T-helper 1 cell (primary cell): ENCODE measurements at places on chromosomes 11 and 22.

- DNase-seq, result no peak
Observed at GRCh38 chr11:43992183-43992582, 49.7 kb downstream of the C11orf96 start.

DNA sequence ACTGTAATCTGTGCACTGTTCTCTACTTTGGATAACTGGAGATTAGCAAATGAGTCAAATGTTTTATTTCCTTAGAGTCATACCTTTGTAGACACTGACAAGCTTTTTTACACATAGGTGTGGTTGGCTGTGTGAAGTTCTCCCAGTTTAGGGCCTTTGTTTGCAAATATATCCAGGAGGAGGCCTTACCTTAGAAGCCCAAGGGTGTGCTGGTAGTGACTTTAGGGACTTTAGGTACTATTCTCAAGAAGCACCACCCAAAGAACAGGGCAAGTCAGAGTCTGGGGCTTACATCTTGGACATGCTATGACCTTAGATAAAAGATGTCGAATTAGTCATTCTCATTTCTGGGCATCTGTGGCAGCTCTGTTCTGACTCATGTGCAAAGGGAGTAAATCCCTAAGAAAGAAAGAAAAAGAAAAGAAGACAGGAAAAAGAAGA lies 4.8 kb upstream of the FAR1 start:
- DNase-seq, result no peak

DNA sequence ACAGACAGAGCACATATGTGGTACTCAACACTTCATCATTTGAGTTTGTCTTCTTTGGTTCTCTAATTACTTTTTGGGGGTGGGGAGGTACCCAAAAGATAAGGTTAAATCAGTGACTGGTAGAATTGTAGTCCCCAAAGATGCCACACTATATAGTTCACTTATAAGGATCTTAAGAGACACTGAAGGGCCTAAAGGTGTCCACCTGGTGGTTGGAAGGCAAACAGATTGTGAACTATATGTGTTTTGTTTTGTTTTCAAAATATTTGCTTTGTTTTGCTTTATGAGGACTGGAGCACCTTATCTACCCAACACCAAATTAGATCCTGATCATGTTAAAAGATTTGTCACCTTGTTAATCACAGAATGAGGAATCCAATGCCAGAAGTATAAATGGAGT lies 136.1 kb downstream of the DCDC1 start:
- DNase-seq, result no peak

DNA sequence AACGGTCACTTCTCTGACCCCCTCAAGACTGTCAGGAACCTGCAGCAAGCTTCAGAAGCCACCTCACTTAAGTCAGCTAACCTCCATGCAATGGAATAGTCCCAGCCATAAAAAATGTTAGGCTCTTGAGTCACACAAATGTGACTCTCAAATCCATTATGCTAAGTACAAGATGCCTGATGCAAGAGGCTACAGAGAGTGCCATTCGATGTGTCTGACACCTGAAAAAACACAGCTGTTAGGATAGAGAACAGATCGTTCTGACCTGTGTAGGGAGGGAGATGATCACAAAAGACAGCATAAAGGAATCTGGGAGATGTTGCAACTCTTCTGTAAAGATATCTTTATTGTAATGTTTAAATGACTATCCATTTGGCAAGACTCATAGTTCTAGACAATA lies 712.4 kb downstream of the TBC1D22A start:
- DNase-seq, result no peak

DNA sequence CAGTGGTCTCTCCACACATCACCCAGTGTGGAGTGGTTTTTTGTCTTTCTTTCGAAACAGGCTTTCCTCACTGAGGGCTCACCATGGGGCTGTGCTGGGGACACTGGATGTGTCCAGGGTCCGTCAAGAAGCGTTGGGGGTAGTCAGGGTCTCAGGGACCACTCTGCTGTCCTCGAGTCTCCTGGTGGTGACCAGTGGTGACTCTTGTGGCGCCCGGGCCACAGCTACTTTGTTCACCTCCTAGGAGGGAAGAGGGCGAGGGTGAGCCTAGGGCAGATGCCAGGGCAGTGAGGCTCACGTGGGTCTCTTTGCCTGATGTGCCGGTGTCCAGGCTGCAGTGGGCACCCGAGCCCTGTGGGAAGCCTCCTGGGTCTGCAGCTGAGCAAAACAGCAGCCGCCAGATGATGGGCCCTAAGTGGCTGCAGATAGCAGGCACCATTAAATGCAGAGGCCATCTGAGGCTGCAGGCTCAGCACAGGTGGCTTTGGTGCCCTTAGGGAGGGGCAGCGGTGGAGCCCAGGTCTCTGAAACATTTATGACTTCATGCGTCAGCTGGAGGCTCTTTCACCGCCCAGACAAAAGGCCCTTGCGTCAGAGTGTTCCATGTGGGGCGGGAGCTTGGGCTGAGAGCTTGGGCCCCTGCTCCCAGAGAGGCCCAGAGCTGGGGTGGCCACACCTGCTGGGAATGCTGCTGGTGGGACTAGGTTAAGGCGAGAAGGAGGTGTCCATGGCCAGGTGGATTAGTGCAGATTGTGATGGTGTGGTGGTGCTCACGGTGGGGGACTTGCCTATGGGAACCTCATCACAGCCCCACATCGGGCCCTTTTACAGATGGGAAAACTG lies 29.5 kb downstream of the KCNQ1 start:
- DNase-seq, result no peak

DNA sequence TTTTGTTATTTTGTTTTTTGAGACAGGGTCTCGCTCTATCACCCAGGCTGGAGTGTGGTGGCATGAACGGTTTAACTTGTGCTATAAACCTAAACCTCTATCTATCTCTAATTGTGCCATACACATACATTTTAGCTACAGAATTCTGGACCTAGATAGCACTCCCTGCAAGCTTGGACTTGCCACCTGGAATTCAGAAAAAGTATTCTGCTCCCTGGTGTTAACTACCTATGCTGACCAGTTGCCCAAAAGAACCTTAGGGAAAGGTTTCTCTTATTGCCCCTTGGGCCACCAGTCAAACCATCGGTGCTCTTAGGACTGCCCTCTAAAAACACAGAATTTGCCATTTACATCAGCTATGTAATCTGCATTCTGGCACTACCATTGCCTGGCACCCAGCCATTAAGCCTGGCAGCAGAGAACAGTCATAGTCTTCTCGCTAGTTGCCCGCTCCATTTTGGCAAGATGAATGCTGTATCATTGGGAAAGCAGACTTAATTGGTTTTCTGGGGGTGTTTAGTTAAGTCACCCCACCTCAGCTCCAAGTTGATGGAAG lies 55.3 kb downstream of the ETS1 start:
- no peak for DNase-seq

GRCh38 chr11:118998388-118998717 lies 415 bp downstream of the CENATAC start:
- no peak for DNase-seq

GRCh38 chr11:46984987-46985386 lies 48.4 kb downstream of the CSTPP1 start:
- no peak for DNase-seq

DNA sequence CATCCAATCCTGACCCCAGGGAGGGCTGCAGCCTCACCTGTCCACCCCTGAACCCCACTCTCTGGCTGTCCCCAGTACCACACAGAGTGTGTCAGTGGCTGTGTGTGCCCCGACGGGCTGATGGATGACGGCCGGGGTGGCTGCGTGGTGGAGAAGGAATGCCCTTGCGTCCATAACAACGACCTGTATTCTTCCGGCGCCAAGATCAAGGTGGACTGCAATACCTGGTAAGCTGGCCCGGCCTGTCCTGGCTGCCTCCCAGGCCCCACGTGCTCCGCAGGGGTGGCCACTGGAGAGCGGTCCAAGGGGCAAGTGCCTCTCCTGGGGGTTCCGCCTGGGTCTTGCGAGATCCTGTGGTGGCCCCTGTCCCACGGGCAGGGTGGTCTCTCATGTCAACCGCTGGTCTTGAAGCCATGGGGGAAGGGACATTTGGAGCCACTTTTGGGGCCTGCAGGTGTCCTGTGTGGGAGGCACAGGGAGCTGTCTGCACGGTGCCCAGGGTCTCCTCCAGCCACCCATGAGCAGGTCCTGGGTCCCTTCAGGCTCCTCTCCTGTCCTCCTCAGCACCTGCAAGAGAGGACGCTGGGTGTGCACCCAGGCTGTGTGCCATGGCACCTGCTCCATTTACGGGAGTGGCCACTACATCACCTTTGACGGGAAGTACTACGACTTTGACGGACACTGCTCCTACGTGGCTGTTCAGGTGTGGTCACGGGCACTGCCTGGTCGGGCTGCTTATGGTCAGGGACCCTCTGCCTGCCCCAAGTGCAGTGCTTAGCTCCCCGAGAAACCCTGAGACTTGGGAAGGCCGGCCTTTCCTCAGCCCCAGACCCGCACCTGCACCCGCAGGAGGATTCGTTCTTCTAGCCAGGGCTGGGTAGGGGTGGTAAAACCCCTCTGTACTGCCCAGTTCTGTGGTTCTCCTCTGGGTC lies 11.8 kb downstream of the MUC2 start:
- no peak for DNase-seq

GRCh38 chr11:125279676-125280418 lies 115.3 kb downstream of the PKNOX2 start:
- no peak for DNase-seq

GRCh38 chr22:44735518-44736428 lies 16.6 kb upstream of the ARHGAP8 start:
- peak; percentile 65 for DNase-seq

DNA sequence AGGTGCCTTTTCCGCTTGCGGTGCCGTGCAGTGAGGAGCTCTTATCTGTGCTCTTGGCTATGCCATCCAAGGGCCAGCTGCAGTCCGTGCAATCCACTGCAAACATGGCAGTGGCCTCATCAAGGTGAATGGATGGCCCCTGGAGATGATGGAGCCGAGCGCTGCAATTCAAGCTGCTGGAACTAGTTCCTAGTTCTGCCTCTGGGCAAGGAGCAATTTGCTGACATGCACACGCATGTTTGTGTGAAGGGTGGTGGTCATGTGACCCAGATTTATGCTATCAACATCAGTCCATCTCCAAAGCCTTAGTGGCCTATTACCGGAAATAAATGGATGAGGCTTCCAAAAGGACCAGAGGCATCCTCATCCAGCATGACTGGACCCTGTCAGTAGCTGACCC lies 3.1 kb upstream of the EHD1 start:
- DNase-seq, result no peak

DNA sequence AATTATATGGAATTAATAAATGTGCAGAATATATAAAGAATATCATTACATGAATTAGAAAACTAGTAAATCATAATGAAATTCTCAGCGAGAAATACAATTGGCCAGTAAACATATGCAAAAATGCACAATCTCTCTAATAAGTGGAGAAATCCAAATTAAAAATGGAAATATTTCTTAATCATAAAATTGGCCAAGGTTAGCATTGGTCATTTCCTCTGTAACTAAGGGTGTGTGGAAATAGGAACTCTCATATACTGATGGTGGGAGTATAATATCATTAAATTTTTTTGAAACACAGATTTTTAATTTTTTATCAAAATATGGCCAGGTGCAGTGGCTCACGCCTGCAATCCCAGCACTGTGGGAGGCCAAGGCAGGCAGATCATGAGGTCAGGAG lies 7.6 kb upstream of the ZNF74 start:
- DNase-seq, result no peak

DNA sequence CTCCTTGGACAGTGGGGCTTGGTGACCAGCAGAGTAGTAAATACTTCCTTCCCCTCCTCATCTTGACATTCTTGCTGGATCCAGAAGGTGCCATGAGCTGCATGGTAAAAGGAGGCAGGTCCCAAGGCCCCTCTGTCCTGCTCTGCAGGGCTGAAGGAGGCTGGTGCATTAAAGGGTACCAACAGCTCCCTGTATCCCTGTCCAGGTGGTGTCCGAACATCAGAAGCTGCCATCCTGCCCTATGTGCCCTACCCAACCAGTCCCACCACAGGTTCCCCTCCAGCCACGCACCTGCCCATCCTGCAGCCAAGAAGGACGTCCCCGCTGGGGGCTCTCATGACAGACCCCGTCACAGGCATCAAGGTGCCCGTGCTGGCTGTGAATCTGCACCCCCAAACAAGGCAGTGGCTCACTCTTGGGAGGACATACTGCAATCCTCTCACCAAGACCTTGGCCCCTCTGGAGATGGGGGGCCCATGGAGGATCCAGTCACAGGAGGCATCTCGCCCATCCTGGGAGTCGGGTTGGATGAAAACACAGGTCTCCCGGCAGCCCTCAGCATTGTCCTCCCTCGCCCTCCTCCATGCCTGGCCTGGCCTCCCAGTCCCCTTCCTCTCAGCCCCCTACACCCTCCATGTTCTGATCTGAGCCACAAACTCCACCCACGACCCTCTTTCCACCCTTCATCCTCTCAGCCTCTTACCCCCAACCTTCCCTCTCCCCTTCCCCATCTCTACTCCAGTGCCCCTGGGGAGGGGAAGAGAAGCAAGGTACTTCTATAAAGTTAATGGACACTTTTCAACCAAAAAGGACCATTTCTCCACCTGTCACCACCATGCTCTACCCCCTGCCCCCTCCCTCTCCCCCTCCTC lies 55.1 kb downstream of the BTG4 start:
- no peak for DNase-seq

- no peak for DNase-seq
Observed at GRCh38 chr11:113618360-113618759, 87.7 kb downstream of the TMPRSS5 start.

- no peak for DNase-seq
Observed at GRCh38 chr11:125228445-125228844, 63.9 kb downstream of the PKNOX2 start.

DNA sequence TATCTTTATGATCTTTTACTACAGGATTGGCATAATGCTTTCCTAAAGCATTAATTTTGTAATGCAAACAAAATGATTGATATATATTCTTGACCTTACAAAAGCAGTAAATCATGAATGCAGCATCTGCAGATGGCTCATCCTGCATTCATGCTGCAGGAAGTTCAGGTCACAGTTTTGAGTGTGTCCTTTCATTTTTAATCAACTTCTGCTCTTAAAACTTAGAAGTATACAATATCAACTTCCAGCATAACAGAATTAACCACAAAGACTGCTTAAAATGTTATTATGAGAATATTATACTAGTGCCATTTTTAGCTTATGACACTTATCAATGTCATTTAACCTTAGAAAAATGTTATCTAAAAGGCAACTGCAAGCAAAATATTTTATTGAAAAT lies 54.0 kb downstream of the SLC36A4 start:
- DNase-seq, result no peak

- peak; percentile 74 for DNase-seq
Observed at GRCh38 chr22:30485362-30485988, 13.7 kb upstream of the SEC14L3 start.

GRCh38 chr11:88535916-88536547 lies 198.5 kb upstream of the CTSC start:
- DNase-seq, result no peak

DNA sequence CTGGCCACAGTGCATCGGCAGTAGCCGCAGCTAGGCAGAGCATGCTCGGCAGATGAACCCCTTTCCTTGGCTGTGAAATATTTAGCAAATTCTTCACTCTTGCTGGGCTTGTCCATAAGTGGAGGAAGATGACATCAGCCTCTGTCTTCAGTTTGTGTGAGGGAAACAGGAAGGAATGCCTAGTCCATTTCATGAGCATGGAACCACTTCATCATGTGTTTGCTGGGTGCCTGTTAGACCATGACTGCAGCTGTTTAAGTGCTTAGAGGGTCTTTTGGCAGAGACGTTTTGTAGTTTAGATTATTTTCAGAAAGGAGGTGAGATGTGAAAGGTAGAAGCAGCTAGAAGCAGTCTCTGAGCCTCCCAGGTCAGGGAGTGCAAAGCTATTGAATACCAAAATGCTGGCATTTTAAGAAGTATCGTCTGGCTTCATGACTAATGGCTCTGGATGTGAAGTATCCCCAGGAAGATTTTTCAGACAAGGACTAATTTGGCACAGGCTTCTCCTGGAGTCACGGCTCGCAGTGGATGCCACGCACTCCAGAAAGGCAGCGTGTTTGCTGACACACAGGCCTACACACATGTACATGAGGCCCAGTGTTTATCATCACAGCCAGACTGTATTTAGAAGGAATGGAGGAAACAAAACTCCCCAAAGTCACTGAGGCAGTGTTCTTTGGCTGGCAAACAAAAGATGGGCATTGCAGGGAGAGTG lies 43.1 kb upstream of the GRAMD1B start:
- no peak for DNase-seq
